ENCODE measurements at places on chromosomes 1 and 21.

GRCh38 chr1:205458777-205459566, 3.1 kb upstream of the BLACAT1 start:
- peak; percentile 64 for DNase-seq

DNA sequence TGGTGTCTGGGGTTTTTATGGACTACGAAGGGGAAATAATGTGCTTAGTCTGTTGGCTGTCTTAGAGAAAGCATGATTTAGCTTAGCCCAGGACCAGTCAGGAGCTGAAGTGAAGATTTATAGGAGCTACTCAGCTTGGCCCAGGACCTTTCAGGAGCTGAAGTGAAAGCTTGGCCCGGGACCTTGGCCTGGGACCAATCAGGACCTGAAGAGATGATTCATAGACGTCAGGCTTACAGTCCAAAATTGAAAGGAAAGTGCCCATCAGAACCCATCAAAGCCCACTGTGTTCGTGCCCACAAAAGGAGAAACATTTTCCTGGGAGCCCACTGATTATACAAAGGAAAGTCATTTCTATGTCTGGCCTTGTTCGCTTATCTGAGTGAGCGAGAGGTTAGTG, 35.6 kb downstream of the MSTO1 start:
- peak; percentile 20 for DNase-seq

DNA sequence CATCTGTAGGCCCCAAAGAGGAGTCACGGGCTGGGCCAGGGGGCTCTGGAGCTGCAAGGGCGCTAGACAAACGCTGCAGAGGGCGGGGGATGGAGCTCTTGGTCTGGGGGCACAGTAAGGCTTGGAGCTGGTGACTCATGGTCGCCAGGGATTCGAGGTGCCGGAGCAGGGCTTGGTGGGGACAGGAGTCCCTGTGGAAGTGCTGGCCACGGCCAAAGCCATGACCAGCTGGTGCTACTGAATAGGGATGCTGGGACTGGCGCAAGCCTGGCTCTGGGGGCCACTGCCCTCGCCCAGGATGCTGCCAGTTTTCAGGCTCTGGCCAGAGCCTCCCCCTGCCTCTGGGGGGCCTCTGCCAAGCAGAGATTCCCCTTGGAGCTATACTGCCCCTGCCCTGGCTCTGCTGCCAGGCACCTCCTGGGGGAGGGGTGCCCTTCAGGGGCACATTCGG, 25.2 kb downstream of the SPOCD1 start:
- DNase-seq = no peak

- DNase-seq = peak; percentile 18
Measured at GRCh38 chr1:65606426-65606825, 186.0 kb downstream of the LEPR start.

DNA sequence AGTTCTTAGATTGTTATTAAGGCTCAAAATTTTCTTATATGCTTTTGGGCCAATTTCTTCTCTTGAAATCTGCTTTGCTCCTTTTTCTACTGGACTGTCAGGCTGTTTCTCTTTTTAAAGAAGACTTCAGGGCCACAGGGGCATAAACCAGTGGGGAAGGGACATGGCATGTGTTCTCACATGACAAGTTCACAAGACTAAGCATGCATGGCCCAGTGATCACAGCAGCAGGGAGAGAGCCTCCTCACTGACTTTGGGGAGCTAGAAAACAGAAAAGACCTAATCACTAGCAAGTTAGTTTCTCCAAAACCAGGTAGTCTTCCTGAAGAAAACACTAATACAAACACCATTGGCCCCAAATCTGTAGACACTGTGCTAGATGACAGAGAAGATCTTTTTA, 64.8 kb downstream of the RAB3GAP2 start:
- no peak for DNase-seq

DNA sequence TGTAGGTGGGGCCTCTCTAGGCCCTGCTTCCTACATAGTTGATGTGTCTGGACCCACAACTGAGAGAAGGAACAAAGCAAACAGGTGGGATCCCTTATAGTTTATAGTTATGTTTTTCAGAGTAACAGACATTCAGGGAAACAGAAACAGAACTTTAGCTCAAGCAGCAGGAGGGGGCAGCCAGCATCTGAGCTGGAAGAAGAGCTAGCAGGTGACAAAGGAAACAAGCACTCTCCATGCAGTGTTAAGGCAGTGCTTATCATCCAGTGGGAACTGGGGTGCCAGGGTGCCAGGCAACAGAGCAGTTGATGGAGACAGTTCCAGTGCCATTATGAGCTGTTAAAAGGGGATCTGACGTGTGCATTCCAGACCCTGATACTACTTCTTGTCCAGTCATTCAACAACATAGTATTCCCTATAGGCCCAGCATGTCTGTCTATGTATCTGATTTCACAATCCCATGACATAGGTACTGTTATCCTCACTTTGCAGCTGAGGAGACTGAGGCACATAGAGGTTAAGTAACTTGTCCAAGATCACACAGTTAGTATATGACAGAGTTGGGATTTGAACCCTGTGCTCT, 13.5 kb downstream of the HIVEP3 start:
- no peak for DNase-seq

DNA sequence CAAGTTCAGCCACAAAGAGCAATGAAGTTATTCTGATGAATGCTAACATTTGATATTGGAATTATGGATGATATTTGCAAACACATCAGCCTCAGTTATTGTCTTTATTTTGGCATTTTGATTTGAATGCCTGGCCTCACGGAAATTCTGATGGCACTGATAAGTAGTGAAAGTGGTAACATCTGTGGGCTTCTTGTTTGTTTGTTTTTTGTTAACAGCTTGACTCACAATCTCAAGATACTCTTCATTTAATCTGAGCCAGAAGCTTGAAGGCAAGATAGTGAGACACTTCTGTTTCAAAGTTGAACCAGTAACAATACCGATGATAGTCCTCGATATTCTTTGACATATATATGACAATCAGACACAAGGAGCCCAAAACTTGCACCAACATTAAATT, 182.9 kb upstream of the NFIA start:
- no peak for DNase-seq

GRCh38 chr1:44460107-44460882, 55.2 kb downstream of the RNF220 start:
- no peak for DNase-seq

- no peak for DNase-seq
Measured at GRCh38 chr1:202434059-202434458, 85.6 kb downstream of the PPP1R12B start.

DNA sequence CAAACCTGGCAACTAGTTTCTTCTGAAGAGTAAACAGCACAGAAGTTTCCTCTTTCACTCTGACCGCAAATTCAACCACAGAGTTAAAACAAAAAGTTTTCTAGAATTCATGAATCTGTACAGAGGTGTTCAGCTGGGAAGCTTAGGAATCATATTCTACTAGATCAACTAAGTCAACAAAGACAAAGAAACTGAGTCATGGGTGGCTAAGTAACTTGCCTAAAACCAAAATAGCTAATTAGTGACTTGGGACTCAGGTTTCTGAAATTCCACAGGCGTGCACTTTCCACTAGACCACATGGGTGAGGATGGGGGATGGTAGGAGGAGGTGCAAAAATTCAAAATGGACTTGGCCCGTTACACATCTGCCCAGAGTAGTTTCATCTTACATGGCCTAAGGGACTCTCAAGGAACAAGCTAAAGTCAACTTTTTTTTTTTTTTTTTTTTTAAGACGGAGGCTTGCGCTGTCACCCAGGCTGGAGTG, 25.8 kb downstream of the PTPN14 start:
- DNase-seq = peak; percentile 35

- DNase-seq = no peak
Measured at GRCh38 chr1:22728751-22729399, 18.2 kb downstream of the EPHB2 start.

DNA sequence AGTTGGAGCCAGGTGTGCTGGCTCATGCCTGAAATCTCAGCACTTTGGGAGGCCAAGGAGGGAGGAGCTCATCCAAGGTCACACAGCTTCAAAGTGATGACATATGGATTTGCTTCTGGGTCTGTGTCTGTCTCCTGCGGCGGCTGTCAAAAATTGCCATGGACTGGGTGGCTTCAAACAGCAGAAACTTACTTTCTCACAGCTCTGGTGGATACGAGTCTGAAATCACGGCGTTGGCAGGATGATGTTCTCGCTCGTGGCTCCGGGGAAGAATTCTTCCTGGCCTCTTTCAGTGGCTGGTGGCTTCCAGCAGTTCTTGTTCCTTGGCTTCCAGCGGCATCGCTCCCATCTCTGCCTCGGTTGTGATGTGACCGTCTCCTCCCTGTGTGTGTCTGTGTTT, 314.8 kb upstream of the C1orf174 start:
- DNase-seq = no peak

DNA sequence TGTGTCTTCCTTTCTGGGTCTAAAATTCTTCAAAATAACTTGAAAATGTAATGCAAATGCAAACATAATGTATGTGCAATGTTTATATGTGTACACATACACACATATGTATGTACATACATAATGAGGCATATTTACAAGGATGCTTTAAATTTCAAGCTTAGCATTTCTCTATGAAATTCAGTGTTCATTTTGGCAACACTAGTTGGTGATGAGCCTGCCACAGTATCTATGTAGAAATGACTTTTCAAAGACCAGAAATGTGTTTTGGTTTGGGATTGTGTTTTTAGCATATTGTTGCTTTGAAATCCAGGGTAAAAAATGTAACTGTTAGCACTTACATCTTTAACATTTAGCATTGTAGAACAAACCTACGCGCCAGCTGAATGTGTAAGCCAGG, 10.1 kb downstream of the GABPA start:
- no peak for DNase-seq

DNA sequence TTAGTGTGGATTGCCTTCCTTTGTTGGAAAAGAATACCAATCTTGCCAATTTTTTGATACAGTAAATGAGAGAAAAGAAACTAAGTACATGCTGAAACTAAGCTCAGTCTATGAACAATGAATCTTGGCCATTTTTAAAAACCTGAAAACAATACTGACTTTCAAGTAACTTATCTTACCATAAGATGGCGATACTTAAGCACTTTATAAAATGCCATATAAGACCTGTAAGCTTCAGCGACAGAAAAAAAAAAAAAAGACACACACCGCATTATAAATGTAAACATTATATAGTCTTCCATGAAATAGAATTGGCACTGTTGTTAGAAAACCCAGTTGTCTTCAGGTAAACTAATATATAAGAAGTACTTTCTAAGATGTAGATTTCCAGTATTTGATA, 3.0 kb downstream of the OLFM3 start:
- DNase-seq = no peak

DNA sequence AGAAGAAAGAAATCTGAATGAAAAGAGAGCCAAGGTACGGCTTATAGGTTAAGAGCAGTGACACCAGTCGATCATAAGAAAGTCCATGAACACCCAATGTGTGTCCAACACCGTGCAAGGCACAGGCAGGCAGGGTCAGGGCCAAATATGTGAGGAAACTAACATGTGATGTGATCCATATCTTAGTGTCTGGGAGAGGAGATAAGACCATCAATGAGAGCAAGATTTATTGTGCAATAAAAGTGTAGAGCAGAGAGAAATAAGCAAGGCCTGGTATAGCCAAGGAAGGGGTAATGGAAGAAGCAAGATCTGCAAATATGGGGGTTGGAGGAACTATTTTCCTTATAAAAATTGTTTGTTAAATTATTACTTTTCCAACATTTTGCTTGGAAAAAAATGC, 198.8 kb downstream of the CRB1 start:
- no peak for DNase-seq

GRCh38 chr1:36411674-36412648, 14.3 kb upstream of the LSM10 start:
- peak; percentile 31 for DNase-seq

- peak; percentile 79 for DNase-seq
Measured at GRCh38 chr1:45913183-45913683, 109.8 kb downstream of the MAST2 start.

DNA sequence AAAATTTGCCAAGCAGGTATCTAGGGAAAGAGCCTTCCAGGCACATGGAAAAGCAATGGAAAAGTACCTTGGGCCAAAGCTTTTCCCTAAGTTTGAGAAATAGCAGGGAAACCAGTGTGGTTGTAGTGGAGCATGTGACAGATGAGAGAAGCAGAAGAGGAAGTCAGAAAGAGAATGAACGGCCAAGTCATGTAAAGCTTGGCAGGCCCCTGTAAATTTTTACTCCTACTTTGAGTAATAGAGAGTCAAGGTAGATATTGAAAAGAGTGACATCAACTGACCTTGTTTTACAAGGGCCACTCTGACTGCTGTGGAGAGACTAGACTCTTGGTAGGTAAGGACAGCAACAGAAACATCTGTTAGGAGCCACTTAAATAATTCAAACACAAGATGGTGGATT, 180.9 kb upstream of the PRMT6 start:
- no peak for DNase-seq

DNA sequence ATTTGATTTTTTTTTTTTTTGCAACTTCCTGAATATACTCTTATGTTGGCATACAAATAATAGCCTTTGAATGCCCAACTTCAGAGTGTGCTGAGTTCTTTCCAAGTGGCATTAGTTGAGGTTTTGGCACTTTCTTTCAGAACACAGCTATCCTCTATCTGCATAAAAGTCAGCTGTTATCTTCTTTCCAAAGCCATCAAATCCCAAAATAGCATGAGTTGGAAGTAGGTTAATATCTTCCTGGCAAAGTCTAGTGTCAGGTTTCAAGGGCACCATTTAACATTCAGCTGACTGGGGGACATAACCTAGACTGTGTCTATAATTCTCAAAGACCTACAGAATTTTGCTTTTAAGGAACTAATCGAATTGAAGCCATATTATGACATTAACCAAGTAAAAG, 223.9 kb downstream of the PLPP3 start:
- DNase-seq = no peak

- DNase-seq = peak; percentile 57
Measured at GRCh38 chr1:48619539-48619938, 147.5 kb upstream of the SPATA6 start.

- no peak for DNase-seq
Measured at GRCh38 chr1:11948822-11949458, 14.4 kb downstream of the PLOD1 start.

DNA sequence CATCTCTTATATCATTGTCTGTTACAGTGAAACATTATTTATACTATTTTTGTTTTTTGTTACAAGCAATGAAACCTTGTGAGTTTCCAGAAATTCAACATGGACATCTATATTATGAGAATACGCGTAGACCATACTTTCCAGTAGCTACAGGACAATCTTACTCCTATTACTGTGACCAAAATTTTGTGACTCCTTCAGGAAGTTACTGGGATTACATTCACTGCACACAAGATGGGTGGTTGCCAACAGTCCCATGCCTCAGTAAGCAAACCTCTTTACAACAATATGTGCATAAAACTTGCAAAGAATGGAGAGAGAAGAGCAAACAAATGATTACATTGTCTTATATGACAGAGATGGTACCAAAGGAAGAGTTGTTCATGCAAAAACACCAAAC, 22.4 kb downstream of the CFHR4 start:
- DNase-seq = no peak

GRCh38 chr1:27744556-27744955, 18.8 kb downstream of the FAM76A start:
- no peak for DNase-seq

- no peak for DNase-seq
Measured at GRCh38 chr1:8555582-8555981, 237.7 kb downstream of the SLC45A1 start.

GRCh38 chr1:166113031-166113430, 53.8 kb downstream of the FAM78B start:
- no peak for DNase-seq

- peak; percentile 94 for DNase-seq
Measured at GRCh38 chr21:17848228-17848627, 29.1 kb upstream of the C21orf91 start.
